ENCODE measurements at places on chromosomes 1 and 21.
A peak's percentile ranks its signal among the peaks of the same experiment; 100 is the strongest.

DNA sequence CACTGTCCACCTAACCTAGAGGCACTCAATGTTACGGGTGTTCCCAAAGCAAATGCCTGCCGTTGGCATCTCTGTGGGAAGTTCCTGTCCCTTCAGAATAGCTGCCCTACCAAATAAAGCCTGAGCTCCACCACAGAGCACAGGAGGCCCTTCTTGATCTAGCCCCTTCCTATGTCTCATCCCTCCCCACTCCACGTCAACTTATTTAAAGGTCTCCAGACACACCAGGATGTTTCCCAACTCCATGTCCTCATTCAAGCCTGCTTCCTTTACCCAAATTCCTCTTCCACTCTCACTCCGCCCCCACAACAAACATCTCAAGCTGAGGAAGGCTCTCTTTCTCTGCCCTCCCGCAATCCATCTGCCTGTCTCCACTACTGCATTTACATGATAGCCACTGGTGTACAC, 87.7 kb downstream of the TGFBR3 start:
- no peak for DNase-seq

- DNase-seq = no peak
Measured at GRCh38 chr1:223853748-223854147, 8.0 kb upstream of the TP53BP2 start.

DNA sequence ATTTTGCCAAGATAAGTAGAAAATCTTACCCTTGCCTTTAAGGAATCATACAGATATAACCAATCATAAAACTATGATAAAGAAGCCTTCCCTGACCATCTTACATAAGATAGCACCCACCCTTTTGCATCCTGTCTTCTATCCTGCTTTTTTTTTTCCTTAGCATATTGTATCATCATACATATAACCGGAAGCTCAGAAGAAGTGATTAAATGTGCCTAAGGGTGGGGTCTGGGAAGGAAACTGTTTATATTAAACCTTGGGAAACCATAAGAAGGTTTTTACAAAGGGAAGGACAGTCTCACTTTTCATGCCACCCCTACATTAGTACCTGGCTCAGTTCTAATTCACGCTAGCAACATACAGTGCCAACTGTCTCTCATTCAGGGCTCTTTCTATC, 66.8 kb downstream of the LUZP1 start:
- peak; percentile 18 for DNase-seq

- DNase-seq = no peak
Measured at GRCh38 chr1:110639724-110640386, 33.7 kb upstream of the KCNA2 start.

GRCh38 chr1:91617285-91617765, 116.7 kb downstream of the CDC7 start:
- DNase-seq = no peak

GRCh38 chr1:67683766-67684525, 1.1 kb upstream of the GADD45A start:
- DNase-seq = peak; percentile 76

GRCh38 chr1:220056374-220056773, 10.1 kb upstream of the EPRS1 start:
- DNase-seq = no peak

DNA sequence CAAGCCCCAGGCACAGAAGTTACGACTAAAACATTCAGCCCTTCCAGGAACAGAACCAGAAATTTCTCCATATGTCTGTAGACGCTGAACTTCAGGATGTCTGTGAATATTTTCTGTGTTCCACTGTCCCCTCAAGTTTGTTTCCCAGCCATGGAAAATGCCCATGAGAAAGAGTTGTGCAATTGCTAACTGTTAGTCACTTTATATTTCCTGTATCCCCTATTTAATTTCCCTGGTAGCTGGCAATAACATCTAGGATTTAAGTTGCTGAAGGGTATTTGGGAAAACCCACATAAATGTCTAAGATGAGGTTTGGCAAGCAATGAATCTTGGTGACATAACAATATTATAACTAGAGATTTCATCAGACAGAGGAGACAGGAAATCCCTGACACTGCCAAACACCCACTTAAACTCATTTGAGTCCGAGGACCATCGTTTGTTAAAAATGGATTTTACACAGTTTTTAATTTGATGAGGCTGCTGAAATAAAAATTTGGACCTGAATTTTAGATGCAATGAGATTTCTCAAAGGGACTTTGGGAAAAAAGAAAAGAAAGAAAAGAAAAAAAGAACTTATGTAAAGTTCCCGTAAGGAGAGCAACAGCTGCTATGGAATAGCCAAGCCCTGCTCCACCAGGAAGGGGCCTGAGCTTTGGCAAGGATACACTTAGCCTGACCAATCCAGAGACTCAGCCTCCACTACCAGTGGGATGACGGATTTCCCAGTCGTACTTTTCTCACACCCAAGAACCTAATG, 21.8 kb upstream of the ERRFI1 start:
- peak; percentile 93 for DNase-seq

GRCh38 chr1:6491966-6492365, 499 bp upstream of the PLEKHG5 start:
- DNase-seq = no peak

DNA sequence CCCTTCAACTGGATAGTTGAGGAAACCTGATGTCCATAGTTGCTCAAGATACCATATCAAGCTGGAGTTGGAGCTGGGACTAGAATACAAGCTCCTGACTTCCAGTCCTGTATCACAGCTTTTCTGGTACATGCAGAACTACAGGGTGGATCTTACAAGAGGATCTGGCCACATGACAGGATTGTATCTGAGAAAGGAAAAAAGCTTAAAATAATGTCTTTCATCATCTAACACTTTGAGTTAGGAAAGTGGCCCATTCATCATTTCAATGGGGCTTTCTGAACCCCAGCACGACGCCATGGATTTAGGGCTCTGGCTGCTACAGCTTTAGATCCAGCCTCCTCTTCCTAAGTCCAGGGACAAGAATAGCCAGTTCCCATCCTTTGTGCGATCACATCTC, 46.9 kb downstream of the RASSF5 start:
- DNase-seq = no peak

GRCh38 chr1:200973937-200974657, 49.4 kb downstream of the KIF21B start:
- no peak for DNase-seq

GRCh38 chr1:12763479-12763878, 10.1 kb upstream of the PRAMEF12 start:
- DNase-seq = no peak

GRCh38 chr1:230823426-230823825, 44.9 kb downstream of the C1orf198 start:
- no peak for DNase-seq

- no peak for DNase-seq
Measured at GRCh38 chr1:230393722-230394121, 32.4 kb downstream of the PGBD5 start.

DNA sequence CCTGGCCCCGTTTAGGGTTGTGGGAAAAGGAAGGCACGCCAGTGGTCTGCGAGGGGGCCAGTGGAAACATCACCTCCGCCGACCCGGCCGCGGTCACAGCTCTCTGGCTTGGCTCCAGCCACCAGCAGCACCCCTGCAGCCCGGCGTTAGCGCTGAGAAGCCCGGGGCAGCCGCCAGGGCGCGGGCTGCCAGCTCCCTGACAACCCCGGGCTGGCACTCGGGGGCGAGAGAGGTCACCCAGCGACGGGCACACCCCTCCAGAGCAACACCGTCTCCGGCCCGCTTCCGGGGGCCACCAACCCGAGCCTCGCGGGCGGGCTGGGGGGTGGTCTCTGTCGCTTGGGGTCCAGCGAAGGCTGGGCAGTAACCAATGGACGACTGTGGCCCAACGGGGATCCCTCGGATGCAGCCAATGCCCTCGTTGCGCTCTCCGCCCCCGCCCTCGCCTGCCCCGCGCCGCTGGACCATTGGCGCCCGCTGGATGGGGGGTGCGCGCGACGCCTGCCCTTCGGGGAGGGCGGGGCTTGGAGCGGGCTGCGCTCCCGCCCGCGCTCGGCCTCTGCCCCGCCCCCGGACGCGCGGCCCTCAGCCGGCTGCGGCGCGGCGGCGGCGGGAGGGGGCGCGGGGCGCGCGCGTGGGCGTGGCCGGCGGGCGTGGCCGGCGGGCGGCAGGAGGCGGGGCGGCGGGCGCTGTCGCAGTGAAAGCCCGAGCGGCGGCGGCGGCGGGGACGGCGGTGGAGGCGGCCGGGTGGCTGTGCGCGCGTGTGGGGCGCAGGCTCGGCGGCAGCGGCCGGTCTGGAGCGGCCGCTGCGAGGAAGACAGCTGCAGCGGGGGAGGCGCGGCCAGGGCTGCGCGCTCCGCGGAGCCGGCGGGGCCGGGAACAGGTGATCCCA, at the start of gene MAN1C1:
TSS of gene MAN1C1 (plus strand) at position 697 of the 892 bp plus-strand sequence. CDS start 1,007 bp downstream, outside the sequence.
- peak; percentile 76 for DNase-seq

- DNase-seq = no peak
Measured at GRCh38 chr1:162317621-162318020, 59.0 kb downstream of the SPATA46 start.

DNA sequence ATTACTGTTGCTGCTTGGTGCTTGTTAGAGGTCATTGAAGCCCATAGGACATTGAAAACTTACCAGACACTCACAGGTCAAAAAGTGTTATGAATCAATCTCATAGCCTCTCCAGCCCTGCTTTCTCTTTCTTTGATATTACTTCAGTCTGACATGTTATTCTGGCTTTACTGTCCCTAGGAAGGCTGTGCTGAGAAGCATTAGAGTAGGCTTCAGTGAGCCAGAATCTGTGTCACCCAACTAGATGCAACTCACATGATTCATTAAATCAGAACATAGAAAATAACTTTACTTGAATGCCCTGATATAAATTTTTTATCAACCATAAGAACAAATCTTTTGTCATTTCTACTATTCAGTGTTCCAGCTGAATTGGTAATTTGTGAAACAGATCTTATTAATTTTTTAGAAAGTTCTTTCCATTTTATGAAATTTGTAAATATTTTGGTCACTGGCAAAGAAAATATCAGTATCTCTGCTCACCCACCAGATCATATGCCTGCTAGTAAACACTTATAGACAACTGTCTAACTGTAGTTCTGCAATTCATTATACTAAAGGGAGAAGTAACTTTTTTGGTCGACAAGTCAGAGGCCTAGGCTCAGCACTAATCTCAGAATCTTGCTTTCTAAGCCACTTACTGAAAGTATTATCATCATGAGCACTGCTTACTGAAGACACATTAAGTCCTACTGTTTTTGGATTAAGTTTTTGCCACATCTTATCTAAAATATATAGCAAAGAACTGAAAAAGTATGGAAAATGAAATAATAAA, 48.2 kb downstream of the RPAP2 start:
- DNase-seq = no peak

DNA sequence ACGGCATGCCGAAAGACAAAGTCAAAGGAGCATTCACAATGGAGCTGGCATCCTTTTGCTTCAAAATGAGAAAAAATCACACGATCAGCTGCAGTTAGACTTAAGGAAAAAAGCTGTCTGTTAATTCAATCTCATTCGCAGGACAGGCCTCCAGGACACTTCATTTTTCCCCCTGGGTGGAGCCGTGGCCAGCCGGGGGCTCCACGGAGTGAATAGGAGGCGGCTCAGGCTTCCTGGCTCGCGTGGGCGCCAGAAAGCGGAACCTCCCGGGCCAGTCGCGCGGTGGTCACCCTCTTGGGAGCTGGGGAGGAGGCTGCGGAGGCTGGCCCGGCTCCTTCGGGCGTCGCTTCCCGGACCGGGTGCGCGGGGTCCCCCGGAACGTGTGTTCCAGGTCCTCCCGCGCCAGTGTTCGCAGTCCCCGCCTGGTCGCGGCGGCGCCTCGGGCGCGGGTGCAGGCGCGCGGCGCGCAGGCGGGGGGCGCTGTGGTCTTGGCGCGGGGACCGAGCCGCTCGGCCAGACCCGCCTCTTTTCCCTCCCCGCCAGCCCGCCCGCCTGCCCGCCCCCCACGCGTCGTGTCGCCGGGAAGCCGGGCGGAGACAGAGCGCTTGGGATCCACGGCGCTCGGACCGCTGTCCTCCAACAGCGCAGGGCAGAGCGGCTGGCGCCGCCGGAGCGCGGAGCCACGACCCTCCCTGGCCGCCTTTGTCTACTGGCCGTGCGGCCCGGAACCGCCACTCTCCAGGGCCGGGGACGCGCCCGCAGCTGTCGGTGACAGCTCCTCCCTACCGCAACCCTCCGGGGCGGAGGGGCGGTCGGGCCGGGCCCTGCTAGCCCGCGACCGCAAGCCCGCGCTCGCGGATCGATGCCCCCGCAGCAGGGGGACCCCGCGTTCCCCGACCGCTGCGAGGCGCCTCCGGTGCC, at the start of gene RHOU:
TSS of gene RHOU (plus strand) at position 599 of the 921 bp plus-strand sequence. CDS start at position 863, 264 bp downstream.
- peak; percentile 53 for DNase-seq

DNA sequence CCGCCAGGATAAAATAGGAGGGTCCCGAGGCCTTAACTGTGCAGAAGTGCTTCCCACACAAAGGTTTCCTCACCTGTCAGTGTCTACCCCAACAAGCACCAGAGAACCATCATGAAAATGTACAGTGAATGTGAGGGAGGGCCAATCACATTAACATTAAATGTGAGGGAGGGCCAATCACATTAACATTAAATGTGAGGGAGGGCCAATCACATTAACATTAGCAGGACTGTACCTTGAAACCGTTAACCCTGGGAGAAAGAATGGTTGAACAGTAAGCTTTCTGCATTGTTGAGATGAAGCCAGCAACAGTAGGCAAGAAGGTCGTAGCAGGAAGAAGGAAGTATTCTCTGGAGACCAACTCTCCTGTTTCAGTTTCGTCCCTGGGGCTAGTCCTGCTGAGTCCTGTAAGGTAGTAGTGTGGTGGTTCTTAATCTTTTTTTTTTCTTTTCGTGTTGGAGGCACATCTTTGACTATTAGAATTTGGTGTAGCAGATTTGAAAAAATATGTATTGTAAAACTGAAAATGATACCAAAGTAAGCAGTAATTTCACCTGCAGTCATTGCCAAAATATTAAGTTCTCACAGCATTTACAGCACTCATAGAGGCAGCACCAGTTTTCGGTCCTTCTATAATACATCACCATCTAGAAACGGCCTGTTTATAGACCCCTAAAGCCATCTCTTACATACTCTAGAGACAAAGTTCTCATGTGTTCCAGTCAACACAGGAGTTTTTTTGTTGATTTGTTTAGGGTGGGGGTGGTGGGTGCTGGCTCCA, 98.6 kb upstream of the PPP2R5A start:
- no peak for DNase-seq

- no peak for DNase-seq
Measured at GRCh38 chr1:77583483-77583882, 99.0 kb downstream of the ZZZ3 start.

- DNase-seq = no peak
Measured at GRCh38 chr1:52072291-52072690, 16.2 kb downstream of the BTF3L4 start.

GRCh38 chr1:61054601-61054993, 27.8 kb upstream of the NFIA start:
- DNase-seq = no peak

DNA sequence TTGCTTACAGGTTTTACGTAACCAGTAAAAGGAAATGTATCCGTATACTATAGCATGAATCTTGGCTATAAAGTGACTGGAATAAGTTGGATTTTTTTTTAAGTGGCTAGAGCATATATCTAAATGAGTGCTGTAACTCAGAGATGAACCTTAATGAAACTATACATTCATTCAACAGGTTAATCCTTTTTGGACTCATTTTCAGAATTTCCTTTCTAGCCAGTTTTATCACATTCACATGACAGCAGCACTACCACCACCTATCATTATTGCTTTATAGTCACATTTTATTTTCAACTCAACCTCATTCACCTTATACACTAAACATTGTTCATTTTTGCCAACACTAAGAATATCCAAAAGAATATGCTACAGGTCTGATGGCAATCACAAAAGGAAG, 30.6 kb downstream of the FRRS1 start:
- no peak for DNase-seq

All from fibroblast of lung (primary cell).